AML-193 (cell line): ENCODE measurements at places on chromosomes 3 and 15.
A peak's percentile ranks its signal among the peaks of the same experiment; 100 is the strongest.

GRCh38 chr3:39141171-39141995, 12.0 kb downstream of the CSRNP1 start:
- no peak for DNase-seq

- DNase-seq, result no peak
Measured at GRCh38 chr3:192921793-192922192, 4.1 kb upstream of the MB21D2 start.

GRCh38 chr3:112187300-112187699, 54.3 kb upstream of the GCSAM start:
- no peak for DNase-seq

- DNase-seq, result peak; percentile 28
Measured at GRCh38 chr3:100526613-100527346, 34.4 kb downstream of the TMEM45A start.

DNA sequence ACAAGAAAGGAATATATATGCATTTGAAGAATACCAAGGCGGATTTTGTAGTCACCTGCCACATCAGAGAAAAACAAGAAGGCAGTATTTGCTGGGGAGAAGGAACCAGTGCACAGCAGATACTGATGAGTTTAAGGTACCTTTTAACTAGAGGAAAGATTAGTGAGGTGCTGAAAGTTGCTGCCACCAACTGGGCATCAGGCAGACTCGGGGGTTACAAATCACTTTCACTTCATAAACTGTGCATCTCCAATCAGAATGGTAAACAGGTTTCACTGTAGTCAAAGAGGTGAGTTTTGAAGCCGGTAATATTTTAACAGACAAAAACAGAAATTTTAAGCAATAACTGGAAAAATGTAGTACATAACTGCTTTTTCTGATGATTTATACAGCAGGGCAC, 4.1 kb downstream of the FBN1 start:
- DNase-seq, result no peak

DNA sequence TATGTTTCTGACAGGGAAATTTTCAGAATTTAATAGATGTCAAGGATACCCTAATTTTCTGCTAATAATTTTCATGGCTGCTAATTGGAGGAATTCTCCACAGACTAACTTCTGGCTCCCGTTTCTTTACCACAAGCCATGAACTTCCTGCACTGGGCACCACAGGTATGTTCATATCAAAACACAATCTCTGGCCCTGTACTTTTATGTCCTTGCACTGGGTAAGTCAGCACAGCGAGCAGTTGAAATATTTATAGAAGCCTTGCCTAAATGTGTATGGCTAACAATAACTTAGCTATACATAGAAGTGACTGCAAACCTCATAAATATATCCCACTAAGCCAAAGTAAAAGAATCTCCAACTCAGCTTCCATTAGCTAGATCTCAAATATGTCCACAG, 246.9 kb downstream of the ZIC1 start:
- no peak for DNase-seq

DNA sequence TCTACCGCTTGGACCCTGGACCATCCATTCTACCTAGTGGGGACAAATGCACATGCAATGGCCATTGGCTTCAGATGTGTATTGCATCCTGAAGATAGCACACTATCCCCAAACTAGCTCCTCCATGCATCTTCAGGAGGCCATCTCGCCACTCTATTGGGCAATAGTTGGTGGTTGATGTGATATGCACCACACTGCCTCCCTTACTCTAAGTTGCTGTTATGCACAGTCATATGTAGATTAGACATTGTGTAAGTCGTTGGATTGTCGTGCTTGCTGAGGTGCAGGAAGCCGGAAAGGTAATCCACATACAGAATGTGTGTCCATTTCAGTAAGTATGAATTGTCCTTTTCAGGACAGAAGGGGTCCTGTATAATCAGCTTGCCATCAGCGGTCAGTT, 26.7 kb upstream of the PLA2G4D start:
- DNase-seq, result peak; percentile 94

DNA sequence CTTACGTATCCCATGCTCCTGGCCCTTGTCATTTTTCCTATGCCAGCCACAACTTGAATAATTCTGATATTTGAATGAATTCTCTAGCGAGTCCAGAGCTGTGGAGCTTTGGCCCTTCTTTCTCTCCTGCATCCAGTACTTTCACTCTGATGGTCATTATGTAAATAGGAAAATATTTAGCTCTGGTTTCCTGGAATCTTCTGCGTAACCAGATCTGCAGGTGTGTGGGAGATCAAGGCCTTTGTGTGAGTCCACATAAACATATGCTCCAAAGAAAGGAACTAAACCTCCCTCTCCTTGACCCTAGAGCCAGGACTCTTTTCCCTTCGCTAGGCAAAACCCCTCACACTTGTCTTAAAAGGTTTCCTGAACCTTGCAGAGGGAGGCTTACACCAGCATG, 132.5 kb upstream of the THBS1 start:
- DNase-seq, result no peak

DNA sequence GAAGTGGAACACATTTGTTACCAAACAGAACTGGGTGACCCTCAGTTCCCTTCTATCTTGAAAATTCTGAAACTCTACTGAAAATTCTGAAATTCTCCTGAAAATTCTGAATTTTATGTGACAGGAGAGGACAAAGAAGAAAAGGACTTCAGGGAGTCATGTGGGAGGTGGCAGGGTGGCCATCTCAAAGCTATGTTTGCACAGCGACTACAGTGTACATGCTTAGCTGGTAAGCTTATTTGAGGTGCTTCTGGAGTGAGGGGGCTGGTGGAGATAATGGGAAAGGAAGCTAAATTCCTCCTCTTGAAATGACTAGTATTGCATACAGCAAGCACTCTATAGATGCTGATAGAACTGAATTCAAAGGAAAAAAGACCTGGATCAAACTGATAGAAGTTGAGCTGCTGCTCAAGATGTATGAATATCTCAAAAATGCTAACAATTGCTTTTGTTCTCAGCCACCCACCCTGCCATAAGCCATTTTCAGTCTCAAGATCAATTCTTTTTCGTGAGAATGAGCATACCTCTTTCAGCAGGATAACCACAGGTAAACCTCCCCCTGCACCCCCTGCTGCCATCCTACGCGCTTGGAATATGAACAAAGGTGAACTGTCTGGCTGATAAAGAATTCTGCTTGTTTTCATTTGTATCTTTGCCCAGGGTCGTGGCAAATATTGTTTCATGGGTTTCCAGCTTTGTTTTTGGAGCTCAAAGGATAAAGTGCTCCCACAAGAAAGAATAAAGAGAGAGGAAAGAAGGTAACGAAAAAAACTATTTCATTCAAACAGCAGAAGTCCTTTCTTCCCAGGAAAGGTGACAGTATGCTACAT, 16.6 kb upstream of the ARHGEF3 start:
- DNase-seq, result no peak

- peak; percentile 98 for DNase-seq
Measured at GRCh38 chr3:59286791-59287531, 237.1 kb upstream of the CFAP20DC start.

DNA sequence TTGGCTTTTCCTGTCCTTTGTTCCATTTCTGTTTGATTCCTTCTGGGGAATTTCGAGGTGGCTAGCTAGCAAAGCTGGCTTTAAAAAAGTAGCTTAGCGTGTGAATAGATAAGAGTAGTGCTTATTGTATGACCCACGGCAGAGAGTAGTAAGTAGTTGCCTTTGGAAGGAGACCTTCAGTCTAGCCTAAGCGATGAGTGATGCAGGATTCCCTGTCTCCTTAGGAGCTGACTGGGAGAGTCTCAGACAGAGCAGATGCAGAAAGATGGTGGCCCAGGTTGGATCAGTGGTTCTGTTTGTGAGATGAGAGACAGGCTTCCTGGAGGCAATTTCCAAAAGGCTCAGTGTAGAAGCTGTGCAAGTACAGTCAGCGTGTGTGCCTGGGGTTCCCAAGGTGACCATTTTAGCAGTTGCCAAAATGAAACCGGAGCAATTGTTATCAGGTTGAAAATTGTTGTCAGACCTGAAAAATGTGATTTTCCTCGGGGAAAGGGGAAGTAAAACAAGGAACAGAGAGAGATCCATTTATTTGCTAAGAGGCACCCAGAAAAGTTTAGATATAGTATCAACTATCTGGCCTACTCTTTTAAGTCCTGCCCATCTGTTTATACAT, 681 bp upstream of the IL5RA start:
- DNase-seq, result no peak

DNA sequence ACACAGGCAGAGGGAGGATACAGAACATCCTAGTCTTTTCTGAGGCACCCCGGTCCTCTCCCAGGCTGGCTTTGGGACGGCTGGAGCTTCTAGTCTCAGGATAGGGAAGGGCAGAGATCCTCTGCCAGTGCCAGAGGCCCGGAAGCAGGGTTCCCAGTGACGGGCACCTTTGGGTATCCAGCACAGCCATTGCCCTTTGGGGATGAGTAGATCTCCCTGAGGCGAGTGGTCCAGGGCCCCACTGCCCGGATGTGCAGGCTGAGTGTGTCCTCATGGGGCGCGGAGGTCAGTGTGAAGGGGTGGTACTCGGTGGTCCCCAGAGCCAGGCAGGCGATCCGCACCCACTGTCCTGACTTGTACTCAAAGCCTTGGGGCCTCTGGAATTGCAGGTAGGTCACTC, 18.3 kb downstream of the DUOX2 start:
- no peak for DNase-seq

- DNase-seq, result no peak
Measured at GRCh38 chr3:64932666-64933342, 245.0 kb upstream of the ADAMTS9 start.

- no peak for DNase-seq
Measured at GRCh38 chr3:29275309-29275708, 5.6 kb upstream of the RBMS3 start.

DNA sequence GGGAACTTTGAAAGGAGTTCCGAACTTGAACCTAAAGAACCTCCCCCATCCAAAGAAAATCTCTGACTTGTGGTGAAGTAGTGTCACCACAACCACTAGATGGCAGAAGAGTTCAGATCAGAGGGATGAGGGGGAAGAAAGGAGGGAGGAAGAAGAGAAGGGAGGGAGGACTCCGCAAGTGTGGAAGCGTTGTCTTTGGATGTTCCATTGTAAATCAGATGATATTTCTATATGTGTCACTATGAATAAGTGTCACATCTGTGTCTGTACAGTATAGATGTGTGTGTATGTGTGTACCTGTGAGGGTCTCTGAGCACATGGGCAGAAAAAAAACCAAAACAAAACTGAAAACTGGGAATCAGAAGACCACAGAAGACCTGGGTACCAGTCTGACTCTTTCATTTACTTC, 16.9 kb downstream of the SLC24A1 start:
- DNase-seq, result peak; percentile 62
